IMR-90 (cell line): ENCODE measurements at places on chromosomes 3 and 15. TPM values are rescaled to one million over a fixed set of nuclear protein-coding genes. Genes with fewer than 3 reads are reported as not detected.

SLC41A3 gene
- total RNA-seq: 26.7 and 30.5 TPM in 2 replicates

DNA sequence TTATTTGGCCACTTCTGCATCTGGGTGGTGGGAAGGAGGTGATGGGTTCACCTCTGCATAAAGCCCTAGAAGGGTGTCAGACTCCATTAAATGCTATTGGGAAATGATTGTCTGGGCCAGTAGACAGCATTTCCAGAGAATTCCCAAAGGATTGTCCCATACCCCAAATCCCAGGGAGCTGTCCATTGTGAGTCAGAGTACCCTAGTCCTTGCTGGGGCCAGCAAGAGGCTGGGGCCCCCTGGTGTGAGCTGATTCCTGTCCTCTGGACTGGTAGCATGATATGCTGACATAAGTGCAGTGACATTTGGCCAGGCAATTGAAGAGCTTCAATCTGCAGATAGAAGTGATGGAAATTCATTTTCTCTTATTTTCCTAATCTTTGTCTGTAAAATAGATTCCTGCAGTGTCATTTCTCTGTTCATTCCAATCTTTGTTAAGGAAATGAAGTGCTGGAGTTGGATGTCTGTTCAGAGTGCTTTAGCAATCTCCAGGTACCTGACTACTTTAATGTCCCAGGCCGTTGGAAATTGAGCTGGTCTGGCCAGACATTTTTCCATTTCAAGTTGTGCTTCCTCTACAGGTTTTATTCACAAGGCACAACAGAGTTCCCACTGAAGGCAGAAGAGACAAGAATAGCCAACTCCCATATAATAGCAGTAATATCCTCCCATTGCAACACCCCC is 91.2 kb downstream of the RPLP1 start:
- DNase-seq: no peak

DNA sequence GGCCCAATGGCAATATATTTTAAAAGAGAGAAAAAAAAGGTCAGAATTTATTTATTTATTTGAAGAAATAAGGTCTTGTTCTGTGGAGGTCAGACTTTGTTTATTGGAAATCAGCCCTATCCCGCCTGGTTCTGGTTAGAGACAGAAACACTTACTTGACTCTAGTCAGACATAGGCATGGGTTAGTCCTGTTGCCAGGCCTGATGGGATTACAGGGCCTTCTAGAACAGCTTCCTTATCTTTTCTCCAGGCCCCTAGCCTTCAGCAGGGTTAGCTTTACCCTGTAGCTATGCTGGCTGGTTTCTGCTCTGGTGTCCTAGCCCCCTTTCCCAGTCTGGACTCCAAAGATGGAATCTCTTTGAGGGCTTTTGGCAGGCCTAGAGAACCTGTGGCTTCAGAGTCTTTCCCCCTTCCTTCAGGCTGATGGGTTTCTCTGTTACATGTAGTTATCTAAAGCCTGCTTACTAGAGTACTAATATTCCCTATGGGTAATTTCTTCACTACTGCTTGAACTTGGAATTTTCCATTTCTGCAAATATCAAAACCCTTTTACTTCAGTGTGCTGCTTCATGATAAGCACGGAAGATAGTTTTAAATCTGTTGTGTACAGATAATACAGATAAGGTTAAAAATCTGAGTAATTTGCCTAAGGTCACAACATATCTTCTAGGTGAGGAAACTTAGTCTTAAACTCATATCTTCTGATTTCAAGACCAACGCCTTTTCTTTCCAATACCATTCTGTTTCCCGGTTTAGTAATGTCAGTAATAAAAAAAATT is 10.6 kb downstream of the IREB2 start:
- DNase-seq: peak; percentile 20

GRCh38 chr3:170486398-170486797 is 67.7 kb downstream of the CLDN11 start:
- no peak for DNase-seq

DNA sequence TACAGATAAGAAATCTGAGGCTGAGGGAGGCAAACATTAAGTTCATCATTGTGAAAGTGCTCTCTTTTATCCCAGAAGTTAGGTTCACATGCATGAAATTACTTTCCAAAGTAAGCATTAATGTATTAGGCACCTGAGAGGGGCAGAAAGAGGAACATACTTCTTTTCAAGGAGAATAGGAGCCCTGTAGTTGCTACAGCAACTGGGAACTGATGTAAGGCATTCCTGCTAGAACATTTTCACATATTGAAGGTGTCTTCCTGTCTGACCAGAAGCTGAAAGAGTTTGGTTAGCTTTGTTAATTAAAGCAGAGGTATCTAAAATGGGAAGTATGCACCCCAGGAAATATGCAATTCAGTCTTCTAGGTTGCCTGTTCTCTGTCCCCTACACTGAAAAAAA is 65.5 kb upstream of the ZBTB20 start:
- no peak for DNase-seq

DNA sequence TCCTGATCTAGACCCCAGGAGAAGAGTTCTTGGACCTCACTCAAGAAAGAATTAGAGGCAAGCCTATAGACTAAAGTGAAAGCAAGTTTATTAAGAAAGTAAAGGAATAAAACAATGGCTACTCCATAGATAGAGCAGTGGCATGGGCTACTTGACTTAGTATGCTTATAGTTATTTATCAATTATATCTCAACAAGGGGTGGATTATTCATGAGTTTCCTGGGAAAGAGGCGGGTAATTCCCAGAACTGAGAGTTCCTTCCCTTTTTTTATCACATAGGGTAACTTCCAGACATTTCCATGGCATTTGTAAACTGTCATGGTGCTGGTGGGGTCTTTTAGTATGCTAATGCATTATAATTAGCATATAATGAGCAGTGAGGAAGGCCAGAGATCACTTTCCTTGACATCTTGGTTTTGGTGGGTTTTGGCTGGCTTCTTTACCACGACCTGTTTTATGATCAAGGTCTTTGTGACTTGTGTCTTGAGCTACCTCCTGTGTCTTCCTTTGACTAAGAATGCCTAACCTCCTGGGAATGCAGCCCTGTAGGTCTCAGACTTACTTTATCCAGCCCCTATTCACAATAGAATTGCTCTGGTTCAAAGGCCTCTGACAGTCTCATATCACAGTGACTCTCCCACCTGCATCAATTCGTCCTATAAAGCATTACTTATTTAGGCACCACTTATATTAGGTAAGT is 35.3 kb upstream of the PLSCR2 start:
- no peak for DNase-seq

GRCh38 chr3:107407355-107407754 is 30.1 kb downstream of the CCDC54 start:
- no peak for DNase-seq

- peak; percentile 25 for DNase-seq
These were observed 67.7 kb upstream of the NSMCE3 start for GRCh38 chr15:29337156-29337959.

ASB14 gene
- not detected in 2 replicates for total RNA-seq

GRCh38 chr3:45773072-45773471 is 23.3 kb downstream of the SLC6A20 start:
- no peak for DNase-seq

- DNase-seq: peak; percentile 25
These were observed 27.1 kb downstream of the CLRN1 start for GRCh38 chr3:150945226-150946032.

- peak; percentile 3 for DNase-seq
These were observed 361.6 kb downstream of the LSAMP start for GRCh38 chr3:116083683-116084082.

SLC28A2 gene
- total RNA-seq: not detected in 2 replicates

- no peak for DNase-seq
These were observed 99.0 kb downstream of the MAP2K5 start for GRCh38 chr15:67641453-67641852.

COL8A1 gene
- 109 and 119 TPM in 2 replicates for total RNA-seq

DNA sequence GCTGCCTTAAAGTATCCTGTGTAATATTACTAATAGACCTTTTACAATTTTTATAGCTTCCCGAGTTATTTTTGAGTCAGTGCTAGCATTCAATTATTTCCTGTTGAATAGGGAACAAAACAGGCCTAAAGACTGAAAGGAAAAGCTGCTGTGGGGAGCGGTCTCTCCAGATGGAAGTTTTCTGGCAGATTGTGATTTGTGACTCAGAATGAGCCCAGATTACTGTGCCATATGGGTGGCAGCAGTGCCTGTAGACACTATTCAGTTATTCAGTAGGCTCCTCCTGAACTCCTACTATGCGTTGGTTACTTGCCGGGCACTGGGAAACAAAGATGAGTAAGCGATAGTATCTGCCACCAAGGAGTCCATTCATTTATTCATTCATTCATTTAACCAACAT is 211.8 kb downstream of the CHST2 start:
- no peak for DNase-seq

DNA sequence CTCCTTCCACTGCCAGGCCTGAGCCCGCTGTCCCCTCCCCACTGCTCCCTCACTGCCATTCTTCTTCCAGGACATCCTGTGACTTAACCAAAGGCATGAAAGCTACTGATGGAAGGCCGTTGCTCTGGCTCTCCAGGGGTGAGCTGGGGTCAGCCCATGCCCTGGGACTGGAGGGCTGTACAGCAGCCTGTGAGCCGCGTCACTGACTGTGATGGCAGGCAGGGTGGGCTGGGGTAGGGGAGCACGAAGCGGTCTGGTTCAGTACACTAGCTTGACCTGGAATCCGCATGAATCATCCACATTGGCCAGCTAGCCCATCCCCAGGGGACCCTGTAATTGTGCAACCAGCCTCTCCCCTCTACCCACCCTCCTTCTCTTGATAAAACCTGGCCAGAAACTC is 30.8 kb downstream of the CORO2B start:
- no peak for DNase-seq

DCP1A gene
- total RNA-seq: 18.6 and 30.1 TPM in 2 replicates

GRCh38 chr3:197912741-197913476 is 37.1 kb upstream of the RPL35A start:
- DNase-seq: no peak

DNA sequence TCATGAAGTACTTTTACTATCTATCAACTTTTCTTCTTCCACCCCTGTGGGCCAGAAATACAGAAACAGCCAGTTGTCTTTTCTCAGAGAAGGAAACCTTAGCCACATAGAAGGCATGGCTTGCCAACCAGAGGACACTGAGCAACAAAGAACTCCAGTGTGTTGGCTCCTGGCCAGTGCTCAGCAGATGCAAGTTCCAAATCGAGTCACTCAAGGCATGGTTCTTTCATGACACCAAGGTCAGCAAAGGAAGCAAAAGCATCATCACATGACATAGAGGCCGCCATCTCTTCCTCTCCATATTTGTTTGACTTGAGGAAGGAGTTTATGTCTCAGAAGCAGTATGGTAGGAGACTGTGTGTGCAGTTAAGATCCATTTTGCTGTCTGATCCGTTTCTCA is 92.2 kb downstream of the MYLK start:
- DNase-seq: peak; percentile 56

DNA sequence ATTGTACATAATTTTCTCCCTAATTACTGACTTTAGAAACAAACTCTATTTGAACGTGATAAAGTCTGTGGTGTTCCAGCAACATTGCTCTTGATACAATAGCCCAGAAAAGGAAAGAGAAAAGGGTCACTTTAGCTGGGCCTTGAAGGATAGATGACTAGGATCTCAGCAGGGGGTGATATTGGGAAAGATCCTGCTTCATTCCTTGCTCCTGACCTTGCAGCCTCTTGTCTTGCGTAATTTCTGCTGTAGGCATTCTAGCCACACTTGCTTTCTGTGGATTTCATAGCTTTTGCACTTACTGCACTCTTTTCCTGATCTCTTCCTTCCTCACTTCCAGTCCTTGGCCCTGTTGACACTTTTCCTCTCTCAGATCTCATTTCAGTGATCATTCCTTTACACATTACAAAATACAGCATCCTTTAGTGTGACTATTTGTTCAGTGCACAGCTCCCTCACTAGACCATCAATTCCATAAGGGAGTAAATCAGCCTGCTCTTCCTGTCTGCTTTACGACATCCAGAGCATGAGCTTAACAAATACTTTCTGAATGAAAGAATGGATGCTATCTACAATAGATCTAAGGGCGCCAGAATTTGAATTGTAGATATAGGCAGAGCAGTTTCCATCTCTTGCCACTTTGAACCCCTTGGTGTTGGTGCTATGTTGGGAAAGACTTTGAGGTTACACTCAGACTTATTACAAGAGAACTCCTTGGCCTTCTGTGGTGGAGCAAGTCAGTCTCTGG is 559.6 kb upstream of the MDFIC2 start:
- DNase-seq: peak; percentile 93

KLF15 gene
- under 0.01 and 0.18 TPM in 2 replicates for total RNA-seq

- no peak for DNase-seq
These were observed 44.0 kb upstream of the ETV5 start for GRCh38 chr3:186152889-186153292.

LSMEM2 gene
- total RNA-seq: under 0.01 TPM in 2 replicates

GRCh38 chr15:25710184-25710583 is 152.9 kb downstream of the ATP10A start:
- DNase-seq: no peak

GRCh38 chr3:47162697-47163168 is 1.2 kb downstream of the SETD2 start:
- peak; percentile 16 for DNase-seq

DNA sequence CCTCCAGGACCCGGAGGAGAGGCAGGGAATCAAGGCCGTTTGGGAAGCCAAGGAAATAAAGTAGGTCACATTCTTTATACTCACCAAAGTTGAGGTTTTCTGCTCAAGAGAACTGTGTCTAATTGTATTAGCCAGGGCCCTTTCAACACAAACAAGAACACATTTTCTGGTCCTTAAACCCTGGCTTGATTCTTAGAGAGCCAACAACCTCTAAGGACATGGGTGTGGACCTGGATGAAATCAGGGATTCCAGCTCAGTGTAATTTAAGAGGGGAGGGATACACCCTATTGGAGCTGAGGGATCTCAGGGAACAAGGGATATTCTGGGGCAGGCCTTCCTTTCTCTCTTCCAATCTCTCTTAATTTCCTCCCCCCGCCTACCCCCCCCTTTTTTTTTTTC is 104.8 kb downstream of the COL6A6 start:
- DNase-seq: no peak

PLD1 gene
- 9.2 and 9.7 TPM in 2 replicates for total RNA-seq

ADAMTS9 gene
- total RNA-seq: 1.1 TPM in 2 replicates

DNA sequence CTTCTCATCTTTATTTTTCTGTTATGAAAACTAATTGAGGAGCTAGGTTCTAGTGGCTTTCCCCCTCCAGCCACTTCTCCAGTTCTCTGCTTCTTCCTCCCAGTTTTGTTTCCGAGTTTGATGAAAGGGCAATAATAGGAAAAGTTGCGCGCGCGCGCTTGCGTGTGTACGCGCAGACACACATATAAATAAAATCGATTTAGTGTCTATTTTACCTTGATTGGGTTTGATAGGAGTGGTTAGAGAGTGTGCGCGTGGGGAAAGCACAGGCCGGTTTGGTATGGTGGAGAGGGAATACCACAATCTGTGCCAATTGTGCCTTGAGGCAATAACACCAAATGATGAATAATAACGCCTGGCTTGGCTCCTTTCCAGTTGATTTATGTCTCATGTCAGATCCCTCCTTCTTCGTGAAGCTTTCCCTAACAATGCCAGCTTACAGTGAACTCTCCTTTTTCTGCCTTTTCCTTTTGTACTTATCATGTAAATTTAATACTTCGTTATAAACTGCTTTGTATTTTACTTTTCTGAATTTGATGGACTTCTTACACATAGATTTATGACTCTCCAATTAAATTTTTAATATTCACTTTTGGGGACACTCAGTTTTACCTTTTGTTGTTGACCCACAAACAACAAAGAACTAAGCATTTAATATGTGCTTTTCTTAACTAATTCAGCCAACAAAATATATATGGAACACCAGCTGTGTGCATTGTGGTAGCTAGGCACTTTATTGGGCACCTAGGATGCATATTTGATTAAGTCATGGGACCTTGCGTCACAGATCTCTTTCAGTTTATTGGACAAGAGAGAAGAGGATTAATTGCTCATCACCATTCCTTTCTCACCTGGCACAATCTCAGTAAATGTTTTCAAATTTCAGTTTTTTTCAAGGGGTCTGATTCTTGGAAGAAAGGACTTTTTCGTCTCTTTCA is 1.7 kb downstream of the TIPARP start:
- peak; percentile 86 for DNase-seq
